Pons (tissue), 1 donor: ENCODE measurements at places on chromosomes 16 and 17.
A peak's percentile ranks its signal among the peaks of the same experiment; 100 is the strongest.

DNA sequence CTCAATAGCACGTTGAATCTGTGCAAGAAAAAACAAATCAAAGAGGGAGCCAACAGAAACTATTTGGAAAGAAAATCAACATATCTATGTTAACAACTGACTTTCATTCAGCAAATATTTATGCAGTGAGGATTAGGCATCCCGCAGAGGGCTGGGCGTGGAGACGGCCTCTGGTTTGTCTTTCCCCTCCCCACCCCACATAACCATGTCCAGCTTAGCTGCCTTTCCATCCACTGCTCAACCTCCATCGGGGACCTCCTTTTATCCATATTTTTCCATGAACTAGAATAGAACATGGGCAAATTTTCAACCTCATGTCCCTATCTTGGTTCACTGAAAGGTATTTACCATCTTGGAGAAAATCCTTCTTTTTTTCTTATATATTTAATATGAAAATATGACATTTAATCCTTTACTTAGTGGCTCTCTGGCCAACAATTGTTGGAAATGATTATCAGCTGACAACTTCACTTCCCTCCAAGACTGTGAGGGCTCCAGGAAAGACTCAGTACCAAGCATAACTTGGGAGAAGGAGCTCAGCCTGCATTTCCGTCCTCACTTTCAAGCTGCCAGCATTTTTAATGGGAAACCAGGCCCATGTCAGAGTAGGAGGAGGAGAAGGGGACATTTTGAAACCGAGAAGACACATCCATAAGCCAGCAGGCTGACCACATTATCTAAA lies 462.6 kb upstream of the MAF start:
- DNase-seq: no peak

- peak; percentile 98 for DNase-seq
Measured at GRCh38 chr16:9176547-9177418, 85.3 kb downstream of the HAPSTR1 start.

GRCh38 chr16:27005386-27005785 lies 61.3 kb upstream of the C16orf82 start:
- no peak for DNase-seq

- DNase-seq: no peak
Measured at GRCh38 chr17:63531022-63531965, 8.1 kb downstream of the KCNH6 start.

GRCh38 chr16:22206013-22206841 lies at the start of gene EEF2K:
Gene EEF2K, plus strand, starts transcription at chr16:22206278. Its CDS starts 19,452 bp downstream, at chr16:22225730.
- peak; percentile 78 for DNase-seq

GRCh38 chr17:57485566-57485865 lies 229.2 kb downstream of the MSI2 start:
- no peak for DNase-seq

DNA sequence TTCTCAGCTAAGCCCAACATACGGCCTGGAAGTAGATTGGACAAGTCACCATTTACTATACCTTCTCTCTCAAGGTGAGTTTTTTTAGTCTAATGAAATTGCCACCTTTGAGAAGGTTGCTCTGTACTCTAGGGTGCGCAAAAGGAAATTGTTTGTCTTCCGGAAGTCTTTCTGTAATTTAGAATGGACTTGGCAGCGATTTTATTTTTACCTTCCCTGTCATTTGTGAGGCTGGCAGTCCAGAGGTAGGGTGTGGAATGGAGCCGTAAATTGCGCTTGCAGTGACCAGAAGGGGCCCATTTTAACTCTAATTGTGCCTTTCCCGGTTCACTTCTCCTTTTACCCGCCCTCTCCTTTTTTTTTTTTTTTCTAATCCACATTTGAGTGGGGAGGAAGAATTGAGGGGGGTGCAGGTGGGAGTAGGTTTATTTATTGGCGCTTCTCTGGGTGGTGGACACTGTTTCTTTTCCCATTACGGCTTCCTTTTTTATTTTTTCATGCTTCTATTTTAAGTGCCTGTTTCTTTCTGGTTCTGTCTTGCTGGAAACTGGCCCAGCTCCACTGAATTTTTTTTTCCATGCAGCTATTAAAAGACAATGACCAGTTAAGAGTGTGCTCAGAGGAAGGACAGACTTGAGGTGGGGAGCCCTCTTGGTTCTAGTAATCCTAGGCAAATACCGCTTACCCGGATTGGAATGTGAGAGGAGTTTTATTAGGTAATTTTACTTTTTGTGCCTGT lies 89.7 kb upstream of the CLEC18A start:
- DNase-seq: peak; percentile 82

GRCh38 chr17:7045492-7046126 lies 1.7 kb upstream of the SLC16A11 start:
- DNase-seq: peak; percentile 86

DNA sequence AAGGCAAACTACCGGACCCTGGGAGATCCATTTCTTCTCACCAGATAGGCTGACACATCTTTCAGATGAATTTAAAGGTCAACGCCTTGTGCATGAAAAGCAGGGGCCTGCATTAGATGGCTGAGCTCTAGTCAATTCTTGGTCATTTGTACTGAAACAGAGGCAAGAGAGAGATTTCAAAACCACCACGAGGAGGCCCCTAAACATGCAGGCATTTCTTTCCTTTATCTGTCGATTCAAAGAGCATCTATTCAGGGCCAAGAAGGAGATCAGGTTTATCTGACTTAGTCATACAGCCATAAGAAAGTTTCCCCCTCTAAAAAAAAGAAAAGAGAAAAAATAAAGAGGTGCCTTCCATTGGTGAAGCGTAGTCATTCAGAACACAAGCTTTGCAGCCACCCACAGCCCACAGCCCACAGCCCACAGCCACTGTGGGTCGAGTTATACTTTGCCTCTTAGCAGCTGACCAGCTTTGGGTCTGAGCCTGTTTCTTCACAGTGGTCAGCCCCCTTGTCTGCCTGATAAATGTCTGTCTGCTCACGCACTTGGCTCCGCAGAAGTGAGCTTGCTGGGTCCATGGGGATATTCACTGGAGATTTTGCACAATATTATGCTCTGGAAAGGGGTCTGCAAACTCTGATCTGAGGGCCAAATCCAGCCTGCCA lies 207.5 kb downstream of the CDH13 start:
- no peak for DNase-seq

- peak; percentile 51 for DNase-seq
Measured at GRCh38 chr17:77124192-77124889, 16.4 kb upstream of the SEC14L1 start.

DNA sequence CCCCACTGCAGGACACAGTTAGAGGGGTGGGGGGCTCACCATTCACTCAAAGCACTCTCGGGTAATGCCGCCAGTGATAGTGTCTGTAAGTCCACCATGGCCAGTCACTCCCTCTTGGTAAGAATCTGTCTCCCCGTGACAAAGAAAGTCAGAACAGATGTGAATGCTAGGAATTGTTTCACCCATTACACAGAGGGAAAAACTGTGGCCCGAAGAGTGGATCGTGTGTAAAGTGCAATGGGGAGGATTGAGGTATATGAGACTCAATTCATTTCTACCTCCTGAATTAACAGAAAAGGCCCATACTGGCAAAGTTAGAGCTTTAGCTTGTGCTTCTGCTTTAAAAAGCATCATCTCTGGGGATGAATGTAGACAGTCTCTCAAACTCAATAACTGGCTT lies 17.5 kb upstream of the SLC6A2 start:
- no peak for DNase-seq

DNA sequence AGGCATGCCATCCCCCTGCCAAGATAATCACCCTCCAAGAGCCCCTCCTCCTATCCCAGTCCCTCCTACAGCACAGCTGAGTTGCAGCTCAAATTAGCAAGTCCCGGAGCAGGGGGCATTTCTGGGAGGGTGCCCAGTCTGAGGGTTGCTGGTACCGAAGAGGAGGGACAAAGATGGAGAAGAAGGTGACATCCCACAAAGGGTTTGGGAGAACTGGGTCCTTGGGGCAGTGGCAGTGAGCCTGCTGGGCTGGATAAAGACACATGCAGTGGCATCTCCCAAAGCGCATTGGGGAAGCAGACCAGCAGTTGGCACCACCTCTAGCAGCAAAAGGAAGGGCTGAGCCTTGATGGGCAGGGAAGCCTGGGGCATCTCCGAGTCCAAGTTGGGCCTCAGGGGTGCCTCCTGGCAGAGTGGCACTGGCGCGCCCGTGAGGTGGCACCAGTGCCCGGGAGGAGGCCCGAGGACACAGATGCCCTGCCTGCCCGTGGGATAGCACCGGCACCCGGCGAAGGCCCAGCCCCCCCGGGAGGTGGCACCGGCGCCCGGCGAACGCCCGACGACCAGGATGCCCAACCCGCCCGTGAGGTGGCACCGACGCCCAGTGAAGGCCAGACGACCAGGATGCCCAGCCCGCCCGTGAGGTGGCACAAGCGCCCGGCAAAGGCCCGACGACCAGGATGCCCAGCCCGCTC lies 622 bp downstream of the TOM1L2 start:
- DNase-seq: peak; percentile 20

DNA sequence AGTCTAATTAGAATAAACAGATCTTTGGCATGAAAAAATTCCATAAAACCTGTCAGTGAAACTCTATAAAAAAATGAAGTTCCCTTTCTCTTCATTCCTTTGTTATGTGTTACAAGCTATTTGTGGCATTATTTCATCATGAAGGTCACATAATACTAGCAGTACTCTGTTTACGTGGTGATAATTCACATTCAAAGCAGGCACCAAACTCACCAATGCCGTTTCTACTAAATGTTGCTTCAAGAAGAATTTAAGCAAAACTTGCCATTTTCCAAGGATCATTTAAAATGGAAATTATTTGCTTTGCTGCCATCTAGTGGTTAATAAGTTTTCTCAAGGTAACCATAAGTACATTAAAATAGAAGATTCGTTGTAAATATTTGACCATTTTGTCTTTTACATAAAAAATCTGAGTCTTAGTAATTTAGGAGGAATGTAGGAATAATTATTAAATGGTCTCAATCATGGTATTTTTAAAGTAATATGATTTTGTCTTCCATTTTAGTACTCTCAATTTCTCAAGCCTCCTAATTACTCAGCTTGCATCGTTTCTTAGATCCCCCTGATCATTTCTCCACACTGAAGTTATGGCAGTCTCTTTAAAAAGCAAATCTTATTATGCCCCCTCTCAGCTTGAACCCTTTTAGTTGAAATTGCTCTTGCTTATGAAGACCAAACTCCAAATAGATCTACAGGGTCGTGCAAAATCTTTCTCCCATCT lies 80.8 kb downstream of the OMG start:
- DNase-seq: peak; percentile 71

DNA sequence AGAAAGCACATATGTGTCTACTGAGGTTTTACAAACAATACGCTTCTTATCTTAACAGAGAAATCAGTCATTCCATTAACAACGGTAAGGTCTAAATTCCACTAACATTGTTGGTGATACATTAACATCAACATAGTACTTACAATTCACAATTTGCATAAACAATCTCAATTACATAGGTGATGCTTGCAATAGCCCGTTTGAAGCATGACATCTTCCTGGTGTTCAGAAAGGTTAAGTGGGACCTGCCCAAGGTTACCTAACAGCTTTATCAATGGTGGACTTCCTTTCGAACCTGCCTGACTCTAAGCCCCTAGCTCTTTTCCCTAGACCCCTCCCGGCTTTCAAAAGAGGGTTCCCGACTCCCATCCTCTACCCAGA lies 699 bp downstream of the FAM222B start:
- no peak for DNase-seq

- no peak for DNase-seq
Measured at GRCh38 chr16:85592700-85593493, 20.2 kb upstream of the GSE1 start.

DNA sequence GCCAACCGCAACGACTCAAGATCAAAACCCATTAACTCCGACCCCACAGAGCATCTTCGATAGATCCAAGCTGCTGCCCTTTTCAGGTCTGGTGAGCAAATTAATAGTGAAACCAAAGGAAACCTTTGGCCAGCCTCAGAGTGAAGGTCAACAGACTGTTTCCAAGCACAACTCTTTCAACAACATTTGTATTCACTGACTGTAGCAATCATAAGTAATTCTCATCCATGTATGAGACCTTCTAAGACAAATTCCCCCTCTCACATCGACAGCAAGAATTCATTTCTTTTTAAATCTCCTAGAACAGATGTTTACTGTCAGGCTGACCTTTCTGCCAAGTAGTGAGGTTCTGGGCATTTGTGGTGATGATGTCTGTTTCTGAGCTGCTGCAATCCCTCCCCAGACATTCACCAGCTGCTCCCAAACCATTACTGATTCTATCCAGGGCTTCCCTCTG lies 64.2 kb downstream of the SLC39A11 start:
- no peak for DNase-seq

DNA sequence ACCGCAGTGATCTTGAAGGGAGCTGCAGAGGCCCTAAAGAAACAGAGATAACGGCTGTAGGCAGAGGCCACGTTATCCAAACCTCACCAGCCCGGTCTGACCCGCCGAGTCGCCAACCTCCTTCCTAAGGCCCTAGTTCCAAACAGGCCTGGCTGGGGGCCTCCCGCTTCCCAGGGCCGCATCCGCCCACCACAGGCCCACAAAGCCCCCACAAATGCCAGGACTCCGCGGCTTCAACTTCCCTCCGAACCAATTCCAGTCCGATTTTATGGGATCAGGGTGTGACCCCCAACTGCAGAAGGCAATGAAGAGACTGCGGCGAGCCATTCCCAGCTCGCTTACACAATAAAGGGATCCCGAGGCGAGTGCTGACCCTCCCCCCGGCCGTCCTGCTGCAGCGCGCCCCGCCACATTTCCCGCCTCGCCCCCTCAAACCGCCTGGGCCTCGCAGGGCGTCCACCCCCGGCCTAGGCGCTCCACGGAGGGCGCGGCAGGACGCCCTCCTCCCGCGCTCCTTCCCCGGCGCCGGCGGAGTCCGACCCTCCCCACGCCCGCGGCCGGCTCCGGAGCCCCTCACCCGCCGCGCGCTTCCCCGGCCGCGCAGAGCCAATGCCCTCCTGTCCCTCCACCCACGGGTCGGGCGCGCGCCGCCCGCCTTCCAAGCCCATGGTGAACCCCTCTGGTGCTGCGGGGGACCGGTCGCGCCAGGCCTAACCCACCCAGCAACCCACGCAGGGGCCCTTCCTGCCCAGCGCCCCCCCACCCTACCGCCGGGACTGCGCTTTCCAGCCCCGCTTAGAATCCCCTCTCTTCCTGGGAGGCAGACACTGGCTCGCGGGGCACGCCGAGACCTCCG lies 926 bp downstream of the MYH10 start:
- DNase-seq: no peak

DNA sequence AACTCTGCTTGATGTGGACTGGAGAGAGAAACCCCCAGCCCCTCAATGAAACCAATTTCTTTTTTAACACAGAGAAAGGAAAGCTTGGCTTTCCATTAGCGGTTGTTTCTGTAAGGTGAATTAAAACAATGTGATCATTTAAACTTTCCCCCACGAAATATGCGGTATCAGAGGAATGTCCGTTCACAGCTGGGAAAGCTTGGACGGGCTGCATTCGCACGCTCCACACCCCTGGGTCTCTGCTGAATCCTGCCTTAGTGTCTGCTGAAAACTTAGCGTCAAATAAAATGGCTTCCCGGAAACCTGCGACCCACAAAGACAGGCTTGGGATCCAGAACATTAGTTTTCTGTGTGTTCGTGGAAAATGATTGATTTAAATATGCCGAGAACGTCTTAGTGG lies 71.7 kb downstream of the C16orf95 start:
- DNase-seq: no peak
